Endothelial cell (in vitro differentiated cells): ENCODE measurements at places on chromosomes 4 and X.

DNA sequence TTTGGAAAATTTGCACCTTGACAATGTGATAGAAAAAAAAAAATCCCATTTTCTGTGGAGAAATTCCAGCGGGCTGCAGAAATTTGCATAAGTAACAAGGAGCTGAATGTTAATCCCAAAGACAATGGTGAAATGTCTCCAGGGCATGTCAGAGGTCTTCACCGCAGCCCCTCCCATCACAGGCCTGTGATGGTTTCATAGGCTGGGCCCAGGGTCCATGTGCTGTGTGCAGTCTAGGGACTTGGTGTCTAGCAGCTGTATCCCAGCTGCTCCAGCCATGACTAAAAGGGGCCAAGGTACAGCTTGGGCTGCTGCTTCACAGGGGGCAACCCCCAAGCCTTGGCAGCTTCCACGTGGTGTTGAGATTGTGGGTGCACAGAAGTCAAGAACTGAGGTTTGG lies 85.2 kb downstream of the ADGRA3 start:
- DNase-seq = no peak

- DNase-seq = no peak
Measured at GRCh38 chr4:108783665-108784463, 21.0 kb upstream of the ETNPPL start.

DNA sequence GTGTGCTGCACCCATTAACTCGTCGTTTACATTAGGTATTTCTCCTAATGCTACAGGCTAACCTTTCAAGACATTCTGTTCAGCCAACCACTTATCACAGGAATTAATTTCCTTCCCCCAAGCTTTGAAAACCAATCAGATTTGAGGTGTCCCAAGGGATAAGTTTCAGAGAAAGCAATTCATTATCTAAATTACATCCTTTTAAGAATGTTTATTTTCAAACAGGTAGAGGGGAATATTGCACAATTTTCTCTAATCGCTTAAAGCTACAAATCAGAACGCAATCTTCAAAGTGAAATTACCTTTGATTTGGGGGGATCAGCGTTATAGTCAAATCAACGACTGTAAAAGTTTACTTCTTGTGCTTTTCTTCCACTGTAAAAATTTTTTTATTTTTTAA lies 1.6 kb downstream of the CLOCK start:
- DNase-seq = no peak

- no peak for DNase-seq
Measured at GRCh38 chr4:2449511-2450392, 19.2 kb upstream of the RNF4 start.

DNA sequence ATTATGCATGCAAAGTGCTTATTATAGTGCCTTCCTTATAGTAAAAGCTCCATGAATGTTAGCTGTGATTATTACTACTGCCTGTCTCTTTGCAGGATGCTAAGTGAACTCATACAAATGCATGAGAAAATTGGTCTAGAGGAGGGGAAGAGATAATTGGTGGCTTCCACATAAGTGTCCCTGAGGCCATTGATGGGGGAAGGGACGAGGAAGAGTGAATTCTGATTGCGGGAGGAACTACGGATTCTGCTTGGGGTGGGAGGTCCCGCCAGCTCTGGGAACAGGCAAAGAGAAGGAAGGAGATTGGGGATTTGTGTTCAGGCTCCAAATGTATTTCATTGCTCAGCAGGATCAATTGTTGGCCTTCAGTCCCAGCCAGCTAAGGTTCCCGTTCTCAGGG lies 11.6 kb upstream of the ARHGAP36 start:
- DNase-seq = no peak

DNA sequence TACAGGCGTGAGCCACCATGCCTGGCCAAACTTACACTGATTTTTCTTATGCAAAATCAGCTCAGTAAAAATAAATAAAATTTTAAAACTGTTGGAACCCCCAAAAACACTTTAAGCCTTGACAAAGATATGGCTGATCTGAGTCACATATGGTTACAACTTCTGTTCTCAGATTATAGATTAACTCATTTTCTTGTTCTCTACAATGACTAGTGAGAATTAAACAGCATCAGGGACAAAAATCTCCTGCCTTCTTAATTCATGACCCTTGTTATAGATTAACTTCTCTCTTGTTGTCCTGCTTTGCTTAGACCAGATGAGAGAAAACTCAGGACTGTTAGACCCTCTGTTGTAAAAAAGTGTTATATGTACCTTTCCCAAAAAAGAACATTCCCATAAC lies 24.2 kb upstream of the EXOC1L start:
- DNase-seq = no peak

DNA sequence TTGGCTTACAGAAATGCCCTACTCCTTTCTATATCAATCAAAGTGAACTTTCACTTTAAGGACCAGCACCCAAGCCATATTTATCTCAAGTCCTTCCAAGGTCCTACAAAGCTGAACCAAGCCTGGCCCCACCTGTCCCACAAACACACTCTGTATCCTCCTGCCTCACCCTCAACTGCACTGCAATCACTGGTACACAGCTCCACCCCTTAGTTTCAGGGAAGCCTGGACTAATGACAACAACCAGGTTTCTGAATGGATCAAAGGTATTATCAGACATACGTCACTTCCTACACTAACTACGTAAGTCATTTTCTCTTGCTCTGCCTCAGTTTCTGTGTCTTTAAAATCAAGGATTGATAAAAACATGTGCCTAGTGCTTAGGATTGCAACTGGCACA lies 205.6 kb upstream of the HS3ST1 start:
- no peak for DNase-seq

GRCh38 chr4:13527192-13527980 lies 16.9 kb downstream of the NKX3-2 start:
- DNase-seq = no peak

DNA sequence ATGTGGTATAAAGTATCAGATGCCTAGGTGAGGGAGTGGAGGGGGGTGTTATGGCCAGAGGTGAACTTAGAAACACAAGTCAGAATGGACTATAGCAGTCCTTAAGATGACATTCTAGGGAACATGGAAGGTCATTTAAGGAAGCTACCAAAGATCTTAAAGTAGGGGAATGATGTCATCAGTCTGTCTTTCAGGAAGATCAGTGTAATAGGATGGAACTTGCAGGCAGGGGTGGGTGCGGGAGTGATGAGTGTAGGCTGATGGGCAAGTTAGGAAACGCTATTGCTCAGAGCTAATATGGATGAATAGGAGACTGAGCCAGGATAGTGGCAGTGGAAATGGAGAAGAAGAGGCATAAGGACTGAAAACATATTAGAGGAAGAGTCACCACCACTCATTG lies 27.5 kb upstream of the CWH43 start:
- no peak for DNase-seq

- DNase-seq = no peak
Measured at GRCh38 chr4:5446595-5447226, 261.6 kb downstream of the EVC2 start.

DNA sequence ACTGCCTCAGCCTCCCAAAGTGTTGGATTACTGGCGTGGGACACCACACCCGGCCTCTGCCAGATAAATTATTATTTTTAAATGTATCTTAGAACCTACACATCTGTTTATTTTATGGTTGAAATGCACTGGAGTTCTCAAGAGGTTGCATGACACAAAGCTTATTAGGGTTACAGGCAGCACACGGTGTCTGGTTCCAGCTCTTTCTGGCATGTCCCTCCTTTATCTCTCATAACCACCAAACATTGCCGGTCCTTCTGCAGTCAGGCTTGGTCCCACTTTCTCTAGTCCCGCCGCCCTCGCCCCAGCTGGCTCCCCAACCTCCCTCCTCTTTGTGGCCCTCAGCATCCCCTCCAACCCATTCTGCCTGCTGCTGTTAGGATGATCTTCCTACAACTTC lies 39.7 kb upstream of the SPRY1 start:
- no peak for DNase-seq

DNA sequence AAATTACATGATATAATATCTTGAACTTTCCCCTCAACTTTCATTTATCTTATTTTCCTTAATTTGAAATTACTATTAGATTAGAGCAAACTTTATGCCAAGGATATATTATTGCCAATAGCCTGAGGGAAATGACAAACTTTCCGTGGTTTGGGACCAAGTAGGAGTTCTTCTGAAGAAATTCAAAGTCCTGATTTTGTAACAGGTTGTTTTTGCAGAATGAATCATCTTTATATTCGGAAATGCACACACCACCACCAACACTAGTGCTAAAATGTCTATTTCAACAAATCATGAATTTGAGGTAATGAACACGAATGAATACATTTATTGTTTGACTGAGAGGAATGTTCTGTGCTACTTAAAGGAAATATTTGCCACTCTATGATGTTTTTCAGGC lies 226.7 kb downstream of the GRIA2 start:
- DNase-seq = no peak

DNA sequence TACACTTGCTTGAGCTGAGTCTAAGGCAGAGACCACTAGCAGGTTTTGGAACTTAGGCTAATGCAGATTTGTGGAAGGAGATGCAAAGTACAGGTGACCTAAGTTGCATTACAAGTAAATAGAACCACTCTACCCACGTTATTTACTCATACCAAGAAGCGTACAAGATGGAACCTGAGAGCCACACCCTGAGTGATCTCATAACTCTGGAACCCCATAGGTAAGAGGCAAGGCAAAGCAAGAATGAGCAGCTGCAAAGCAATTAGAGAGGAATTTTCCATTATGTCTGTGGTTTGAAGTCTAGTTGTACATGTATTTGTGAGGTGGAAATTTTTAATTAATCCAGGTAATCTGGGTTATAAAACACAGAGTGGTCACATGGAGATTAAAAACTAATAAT lies 55.4 kb downstream of the CC2D2A start:
- DNase-seq = no peak

DNA sequence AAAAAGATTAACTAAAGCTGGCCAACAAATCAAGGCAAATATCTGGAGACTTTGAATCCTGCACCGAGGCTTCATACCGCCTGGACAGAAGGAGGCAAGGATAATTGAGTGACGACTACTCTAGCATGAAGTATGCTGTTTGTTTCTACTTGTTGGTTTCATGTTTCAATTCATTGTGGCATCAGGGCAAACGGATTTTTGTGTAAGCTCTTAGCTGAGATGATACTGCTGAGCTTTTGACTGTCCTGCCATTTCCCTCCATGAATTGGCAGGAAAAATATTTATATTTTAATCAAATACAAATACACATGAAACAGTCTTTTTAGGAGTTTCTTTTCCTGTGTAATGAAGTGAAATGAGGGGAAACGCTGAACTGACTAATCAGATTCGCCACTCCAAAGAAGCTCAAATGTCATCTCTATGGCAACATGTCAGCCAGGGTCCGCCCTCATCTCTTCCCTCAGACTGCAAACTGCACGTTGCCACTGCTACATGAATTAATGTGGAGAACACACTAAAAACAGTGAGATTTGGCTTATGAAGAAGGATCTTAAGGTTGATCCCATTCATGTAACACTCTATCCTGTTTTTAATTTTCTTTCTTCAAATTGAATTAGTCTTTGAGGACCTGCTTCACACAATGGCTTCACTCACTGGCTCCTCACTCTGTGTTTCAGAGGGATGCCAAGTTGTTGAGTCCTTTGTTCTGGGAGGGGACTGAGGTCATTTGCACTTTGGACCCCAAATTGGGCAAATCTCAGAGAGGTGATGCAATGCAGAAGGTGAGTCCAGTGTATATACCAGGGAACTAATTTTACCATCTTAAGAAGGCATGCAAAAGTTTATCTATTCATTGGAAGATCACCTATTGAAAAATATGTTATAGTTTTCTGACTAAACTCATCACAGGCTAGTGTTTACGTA lies 149.6 kb upstream of the MID1 start:
- DNase-seq = no peak

GRCh38 chrX:153805436-153805835 lies 11.0 kb downstream of the SSR4 start:
- no peak for DNase-seq

- DNase-seq = no peak
Measured at GRCh38 chr4:108933046-108933445, 170.2 kb upstream of the ETNPPL start.

- DNase-seq = no peak
Measured at GRCh38 chr4:153252122-153252521, 47.9 kb downstream of the TRIM2 start.

- no peak for DNase-seq
Measured at GRCh38 chr4:87882861-87883260, 50.1 kb downstream of the MEPE start.

DNA sequence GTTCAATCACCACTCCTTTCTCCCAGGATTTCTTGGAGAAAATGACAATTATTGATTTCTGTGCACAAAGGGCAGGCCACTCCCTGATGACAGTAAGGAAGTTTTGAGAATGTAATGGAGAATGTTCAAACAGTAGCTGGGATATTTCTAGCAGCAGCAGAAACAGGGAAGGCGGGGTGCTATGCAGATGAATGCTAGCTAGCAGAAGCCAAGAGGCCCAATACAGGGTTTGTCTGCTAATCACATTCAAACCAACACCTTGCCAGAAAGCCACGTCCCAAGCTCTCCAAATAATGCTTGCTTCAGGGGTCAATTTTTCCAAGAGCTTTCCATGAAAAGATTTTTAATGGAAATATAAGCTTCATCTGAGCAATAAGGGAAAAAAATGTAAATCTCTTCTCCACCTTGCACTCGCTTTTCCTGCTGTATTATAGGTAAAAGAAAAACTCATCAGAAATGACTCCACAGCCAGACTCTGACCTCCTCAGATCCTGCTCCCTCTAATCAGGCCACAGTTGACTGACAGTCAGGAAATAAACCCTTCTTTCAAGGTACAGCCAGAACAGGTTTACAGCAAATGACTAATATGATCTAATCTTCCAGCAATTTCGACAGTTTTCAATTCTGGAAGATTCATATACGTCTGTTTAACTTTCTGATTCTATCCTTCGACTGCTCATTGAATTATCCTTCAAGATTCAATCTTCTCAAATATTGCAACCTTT lies 84.7 kb upstream of the PCDH19 start:
- DNase-seq = no peak

DNA sequence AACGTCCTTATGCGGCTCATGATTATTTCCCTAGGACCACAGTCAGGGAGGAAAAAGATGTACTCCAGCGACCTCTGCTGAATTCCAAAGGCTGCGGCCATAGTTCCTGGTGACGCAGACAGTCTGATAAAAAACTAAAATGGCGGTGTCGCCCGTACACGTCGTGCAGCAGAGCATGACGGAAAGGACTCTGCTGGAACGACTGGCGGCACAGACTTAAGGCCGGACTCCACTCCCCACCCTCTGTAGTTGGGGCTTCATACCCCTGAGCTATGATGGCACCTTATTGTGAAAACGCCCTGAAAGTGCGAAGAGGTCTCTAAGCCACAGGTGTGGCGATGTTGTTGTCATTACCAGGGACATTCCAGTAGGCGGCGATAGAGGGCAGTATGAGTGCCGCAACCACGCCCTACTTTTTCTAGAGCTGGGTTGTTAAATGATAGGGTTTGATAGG lies 90.0 kb upstream of the EDA2R start:
- DNase-seq = peak; percentile 54

DNA sequence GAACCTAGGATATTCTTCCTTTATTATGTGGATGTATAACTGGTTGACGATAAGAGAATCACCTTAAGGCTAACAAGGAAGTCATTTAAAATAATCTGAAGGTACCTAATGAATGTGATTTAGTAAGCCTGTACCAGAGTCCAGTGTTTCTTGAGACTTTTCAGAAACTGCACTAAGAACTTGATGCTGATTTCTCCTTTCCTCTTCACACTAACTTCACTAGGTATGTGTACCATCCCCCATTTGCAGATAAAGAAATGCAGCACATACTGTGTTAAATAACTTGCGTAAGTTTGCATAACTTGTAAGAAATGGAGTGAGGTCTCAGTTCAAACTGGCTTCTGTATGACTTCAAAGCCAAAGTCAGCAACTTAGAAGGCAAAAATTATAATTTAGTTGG lies 63.3 kb downstream of the ELOVL6 start:
- DNase-seq = no peak
